ENCODE measurements at places on chromosomes 5 and 9.

DNA sequence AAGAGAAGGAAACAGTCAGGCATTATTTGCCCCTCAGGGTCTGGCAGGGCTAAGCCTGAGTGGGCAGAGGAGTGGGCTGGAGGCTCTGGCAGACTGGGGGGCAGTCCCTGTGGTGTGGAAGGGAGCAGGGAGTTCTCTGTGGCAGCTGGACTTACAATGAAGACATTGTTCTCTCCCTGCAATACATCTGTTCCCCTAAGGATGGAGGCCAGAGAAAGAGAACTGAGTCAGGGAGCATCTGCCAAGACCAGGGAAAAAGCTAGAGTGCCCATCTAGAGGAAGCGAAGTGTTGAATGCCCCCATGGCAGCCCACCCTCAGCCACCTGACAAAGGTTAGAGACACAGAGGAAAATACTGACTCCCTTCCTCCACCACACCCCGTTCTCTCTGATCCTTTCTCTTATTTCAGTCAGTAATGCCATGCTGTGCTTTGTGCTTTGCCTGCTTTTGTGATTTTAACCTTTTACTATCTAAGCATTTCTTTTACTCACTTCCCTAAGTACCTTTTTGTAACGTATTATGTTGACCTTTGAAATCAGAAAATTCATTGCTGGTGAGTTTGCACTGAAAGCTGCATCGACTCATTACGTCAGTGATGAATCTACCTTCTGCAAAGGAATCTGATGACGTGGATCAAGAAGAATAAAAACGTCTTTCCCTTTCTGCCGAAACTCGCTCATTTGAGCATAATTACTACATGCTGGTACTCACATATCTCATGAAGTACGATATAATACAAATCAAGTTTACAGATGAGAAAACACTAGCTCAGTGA lies 76.0 kb downstream of the ACTL7B start:
- DNase-seq = no peak

GRCh38 chr5:126676195-126676624 lies 75.5 kb downstream of the PHAX start:
- peak; percentile 62 for DNase-seq

DNA sequence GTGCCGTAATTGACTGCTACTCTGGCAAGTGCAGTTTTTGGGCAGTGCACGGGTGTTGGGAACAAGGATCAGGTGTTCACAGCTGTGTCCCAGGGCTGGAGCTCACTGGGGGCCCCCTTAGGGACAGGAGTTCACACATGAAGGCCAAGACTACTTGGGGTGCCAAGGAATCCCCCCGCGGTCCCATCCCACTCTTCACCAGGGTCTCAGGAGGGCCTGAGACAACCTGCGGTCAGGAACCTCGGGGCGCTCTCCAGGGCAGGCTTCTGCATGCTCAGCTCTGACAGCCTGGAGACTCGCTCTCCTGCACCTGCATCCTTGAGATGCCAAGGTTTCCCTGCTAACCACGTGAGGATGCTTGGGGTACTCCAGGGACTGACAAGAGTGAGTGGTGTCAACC lies 2.3 kb upstream of the MAN1B1 start:
- peak; percentile 75 for DNase-seq

- DNase-seq = peak; percentile 64
Observed at GRCh38 chr5:9212605-9213004, 333.3 kb downstream of the SEMA5A start.

DNA sequence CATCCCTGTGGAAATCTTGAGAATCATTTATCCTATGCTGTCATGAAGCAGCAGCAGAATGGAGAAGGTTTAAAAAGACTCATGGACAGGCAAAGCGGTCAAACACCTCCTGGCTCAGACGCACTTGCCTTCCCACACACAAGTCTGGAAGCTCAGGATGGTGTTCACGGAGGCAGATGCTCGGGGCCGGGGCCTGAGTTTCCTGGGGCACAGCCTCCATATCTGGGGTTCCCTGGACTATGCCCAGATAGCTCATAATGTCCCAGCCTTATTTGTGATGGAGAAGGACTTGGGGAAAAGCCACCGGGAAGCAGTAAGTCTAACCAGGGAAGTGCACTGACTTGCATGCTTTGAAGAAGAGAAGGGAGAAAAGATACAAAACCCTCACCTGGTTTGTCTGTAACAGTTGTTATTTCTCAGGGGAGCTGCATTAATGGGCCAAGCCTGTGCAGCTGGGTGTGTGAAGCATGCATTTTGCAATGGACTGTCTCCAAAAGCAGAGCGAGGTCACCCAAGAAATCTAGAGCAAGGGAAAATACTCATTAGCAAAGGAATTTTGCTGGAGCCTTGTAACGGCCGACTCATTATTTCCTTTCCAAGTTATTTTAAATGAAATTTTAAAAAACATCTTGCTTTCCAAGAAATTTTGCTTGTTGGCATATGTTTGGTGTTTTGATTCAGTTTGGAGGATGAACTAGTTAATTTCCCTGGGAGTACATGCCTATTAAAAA lies 3.4 kb downstream of the S1PR3 start:
- no peak for DNase-seq

DNA sequence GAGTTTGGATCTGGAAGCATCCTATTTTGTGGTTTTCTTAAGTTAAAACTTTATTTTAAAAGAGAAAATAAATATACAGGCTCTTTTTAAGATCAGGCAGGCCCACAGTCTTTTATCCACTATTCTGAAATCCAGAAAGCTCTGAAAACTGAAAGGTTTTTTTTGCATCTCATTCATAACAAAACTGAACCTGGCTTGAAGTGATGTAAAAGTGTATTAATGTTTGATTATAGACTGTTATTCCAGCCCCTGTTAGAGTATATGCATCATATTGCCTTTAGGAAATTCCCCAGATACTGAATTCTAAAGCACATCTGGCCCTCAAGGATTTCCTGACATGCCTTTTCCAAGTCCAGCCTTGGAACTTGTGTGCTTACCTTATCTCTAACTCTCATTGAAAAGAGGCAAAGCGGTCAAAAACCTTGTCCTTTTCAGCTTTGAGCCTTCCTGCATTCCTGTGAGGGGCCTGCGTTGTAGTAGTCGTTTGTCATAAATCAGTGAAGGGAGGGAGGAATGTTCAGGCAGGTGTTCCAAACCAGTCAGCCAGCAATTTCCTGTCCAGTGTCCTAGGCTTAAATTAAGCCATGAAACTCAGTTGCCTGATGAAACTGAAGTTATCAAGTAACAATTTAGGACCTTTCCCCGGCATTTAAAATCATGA lies 110.4 kb downstream of the TLE4 start:
- peak; percentile 21 for DNase-seq

DNA sequence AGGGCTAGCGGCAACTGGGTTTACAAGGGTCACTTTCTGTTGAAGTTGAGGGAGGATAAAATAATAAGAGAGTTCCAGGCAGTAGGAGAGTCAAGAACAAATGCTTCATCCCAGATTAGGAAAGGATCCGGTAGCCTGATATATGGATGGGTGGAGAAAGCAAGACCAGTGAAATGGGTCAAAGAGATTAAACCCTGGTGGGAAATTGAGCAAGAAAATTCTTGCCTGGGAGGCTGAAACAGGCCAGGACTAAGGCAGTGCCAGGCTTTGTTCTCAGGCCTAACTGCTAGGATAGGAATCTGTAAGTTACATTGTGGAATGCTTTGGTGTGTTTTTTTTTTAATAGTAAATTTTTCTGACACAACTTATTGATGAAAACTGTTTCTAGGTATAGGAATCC lies 257.4 kb upstream of the RFX3 start:
- no peak for DNase-seq

GRCh38 chr9:105401651-105402050 lies 46.2 kb upstream of the FSD1L start:
- DNase-seq = no peak

GRCh38 chr9:95517559-95518425 lies 1.0 kb upstream of the PTCH1 start:
- DNase-seq = no peak

DNA sequence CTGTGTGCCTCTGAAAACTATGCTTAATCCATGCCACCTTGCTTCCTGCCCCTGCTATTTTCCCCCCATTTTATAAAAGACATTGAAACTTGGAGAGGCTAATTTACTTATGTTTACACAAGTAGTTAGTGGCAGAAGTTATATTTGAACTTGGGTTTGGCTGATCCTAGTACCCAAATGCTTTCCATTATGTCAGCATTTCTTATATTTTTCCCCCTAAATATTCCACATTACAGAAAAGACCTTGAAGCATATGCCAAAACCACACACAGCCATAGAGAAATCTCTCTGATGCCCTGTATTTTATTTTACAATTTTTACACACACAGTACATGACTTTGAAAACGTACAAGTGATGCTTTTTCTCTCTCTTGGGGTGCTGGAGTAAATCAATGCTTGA lies 11.2 kb downstream of the C1QTNF2 start:
- no peak for DNase-seq

DNA sequence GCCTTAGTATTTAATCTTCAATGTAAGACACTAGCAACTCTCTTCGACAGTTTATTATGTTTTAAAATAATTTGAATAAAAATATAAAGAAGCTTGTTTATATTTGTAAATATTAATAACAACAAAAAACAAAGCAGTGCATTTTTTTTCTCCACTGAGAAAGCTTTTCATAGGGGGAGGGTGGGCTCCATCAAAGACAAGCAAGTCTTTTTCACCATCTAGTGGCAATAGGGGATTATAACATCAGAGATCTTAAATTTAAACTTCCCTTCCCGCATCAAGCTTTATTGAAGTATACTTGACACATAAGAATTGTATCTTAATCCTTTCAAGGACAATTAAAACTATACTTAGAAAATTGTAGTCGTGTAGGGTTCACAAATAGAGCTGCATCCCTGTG lies 9.3 kb upstream of the OR13F1 start:
- DNase-seq = no peak
